ENCODE measurements at places on chromosomes 1 and 21. TPM values are rescaled to one million over a fixed set of nuclear protein-coding genes. Genes with fewer than 3 reads are reported as not detected.

BTBD8 gene
- 10.8 TPM for total RNA-seq

EVI5 gene
- total RNA-seq = 40.1 TPM

EVA1C gene
- 4.6 TPM for total RNA-seq

CCDC185 gene
- total RNA-seq = not detected

DYNLT4 gene
- 0.66 TPM for total RNA-seq

IQGAP3 gene
- total RNA-seq = 1.3 TPM

MPL gene
- total RNA-seq = not detected

MROH7 gene
- total RNA-seq = under 0.01 TPM

IGSF21 gene
- total RNA-seq = not detected

RHCE gene
- 0.26 TPM for total RNA-seq

TMEM222 gene
- 16.2 TPM for total RNA-seq

BLACAT1 gene
- not detected for total RNA-seq

NPR1 gene
- total RNA-seq = 0.66 TPM

CFH gene
- 146 TPM for total RNA-seq

OPTC gene
- total RNA-seq = not detected

BCL10 gene
- 21.3 TPM for total RNA-seq

ERICH3 gene
- total RNA-seq = 0.17 TPM

SZT2 gene
- 17.2 TPM for total RNA-seq

FAM167B gene
- total RNA-seq = 2.1 TPM

GBP2 gene
- 96.8 TPM for total RNA-seq

SELENOF gene
- total RNA-seq = 207 TPM

GOLT1A gene
- total RNA-seq = not detected

TRPM2 gene
- total RNA-seq = not detected

ALPL gene
- total RNA-seq = 1.5 TPM

EPHB2 gene
- total RNA-seq = 12.3 TPM

DMBX1 gene
- total RNA-seq = not detected

TRNP1 gene
- total RNA-seq = 10.8 TPM

LCE1B gene
- total RNA-seq = not detected

FAM163A gene
- total RNA-seq = not detected

RGS5 gene
- total RNA-seq = 3.1 TPM

CD48 gene
- total RNA-seq = under 0.01 TPM

HORMAD1 gene
- under 0.01 TPM for total RNA-seq

SYNC gene
- total RNA-seq = 43.7 TPM

SPRR2E gene
- not detected for total RNA-seq

OR2M4 gene
- not detected for total RNA-seq

MPZ gene
- total RNA-seq = 0.51 TPM

C4BPA gene
- total RNA-seq = not detected

MYBPH gene
- 0.17 TPM for total RNA-seq

LIN28A gene
- total RNA-seq = not detected

CERS2 gene
- total RNA-seq = 138 TPM

AURKAIP1 gene
- 85.2 TPM for total RNA-seq
